ENCODE measurements at places on chromosomes 2 and 18.
A peak's percentile ranks its signal among the peaks of the same experiment; 100 is the strongest.

DNA sequence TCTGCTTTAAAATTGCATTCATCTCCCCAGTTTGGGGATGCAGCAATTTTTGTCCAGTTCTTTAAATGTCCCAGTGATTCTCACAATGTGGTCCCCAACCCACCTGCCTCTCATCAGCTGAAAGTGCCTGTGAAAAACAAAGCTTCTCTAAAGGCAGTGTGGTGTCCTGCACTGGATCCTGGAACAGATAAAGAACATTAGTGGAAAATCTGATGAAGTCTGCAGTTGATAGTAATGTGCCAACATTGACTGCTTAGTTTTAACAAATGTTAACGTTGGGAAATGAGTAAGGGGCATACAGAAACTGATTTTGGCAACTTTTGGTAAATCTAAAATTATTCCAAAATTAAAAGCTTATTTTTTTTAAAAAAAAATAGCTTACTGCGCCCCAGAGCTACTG lies 9.3 kb downstream of the FZD5 start:
- DNase-seq, result no peak

GRCh38 chr2:148860037-148860436 lies 15.0 kb upstream of the KIF5C start:
- no peak for DNase-seq

- no peak for DNase-seq
Observed at GRCh38 chr2:42853549-42854206, 61.3 kb upstream of the HAAO start.

GRCh38 chr2:17093712-17094111 lies 424.5 kb downstream of the RAD51AP2 start:
- no peak for DNase-seq

DNA sequence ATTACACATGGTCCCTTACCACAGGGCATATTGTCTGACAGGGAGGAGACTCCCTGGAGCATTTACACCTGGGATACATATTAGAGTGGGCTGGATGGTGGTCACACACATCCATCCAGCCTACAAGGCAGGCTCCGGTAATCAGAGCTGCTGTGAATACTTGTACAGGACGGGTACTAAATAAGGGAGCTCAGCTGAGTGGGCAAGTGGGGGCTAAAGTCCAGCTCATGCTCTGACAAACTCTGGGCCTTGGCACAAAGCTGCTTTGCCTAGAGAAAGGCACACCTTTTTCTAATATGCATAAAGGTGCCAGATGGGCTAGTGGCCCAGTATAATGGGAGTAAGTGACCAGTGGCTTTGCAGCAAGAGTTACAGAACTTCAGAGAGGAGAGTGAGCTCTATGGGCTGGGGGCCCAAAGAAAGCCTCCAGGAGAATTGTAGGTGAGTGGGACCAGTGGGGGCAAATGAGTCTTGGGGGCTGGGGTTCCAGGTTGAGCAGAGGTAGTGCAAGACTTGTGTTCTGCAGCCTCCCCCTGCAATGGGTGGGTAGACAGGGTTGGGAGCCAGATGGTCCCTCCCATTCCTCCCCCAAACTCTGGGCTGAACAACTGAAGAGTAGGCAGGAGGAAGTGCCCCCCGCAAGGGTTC lies 1.6 kb downstream of the TMEM198 start:
- DNase-seq, result no peak

GRCh38 chr18:1998121-1998520 lies 573.2 kb downstream of the METTL4 start:
- DNase-seq, result no peak

DNA sequence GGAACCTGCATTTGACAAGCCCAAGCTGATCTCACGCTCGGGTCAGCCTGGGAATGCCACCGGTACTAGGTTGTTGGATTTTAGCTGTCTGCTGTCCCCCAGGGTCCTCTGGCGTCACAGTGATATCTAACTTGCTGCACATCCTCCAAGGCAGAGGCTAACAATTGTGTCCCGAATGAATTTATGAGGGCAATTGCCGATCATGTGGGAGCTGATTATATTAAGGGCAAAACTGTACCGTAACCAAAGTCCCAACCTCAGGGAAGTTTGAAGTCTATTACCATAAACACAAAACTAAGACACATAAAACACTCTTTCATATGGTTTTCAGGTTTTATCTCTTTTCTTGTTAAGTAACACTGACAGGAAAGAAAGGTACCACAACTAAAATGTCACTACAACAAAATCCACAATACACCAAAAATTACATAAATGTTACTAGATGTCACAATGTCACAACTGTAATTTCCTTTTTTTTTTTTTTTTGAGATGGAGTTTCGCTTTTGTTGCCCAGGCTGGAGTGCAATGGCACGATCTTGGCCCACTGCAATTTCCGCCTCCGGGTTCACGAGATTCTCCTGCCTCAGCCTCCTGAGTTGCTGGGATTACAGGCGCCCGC lies 6.7 kb downstream of the UXS1 start:
- DNase-seq, result no peak

- no peak for DNase-seq
Observed at GRCh38 chr2:212033888-212034287, 504.7 kb downstream of the ERBB4 start.

- no peak for DNase-seq
Observed at GRCh38 chr2:171289316-171289715, 128.6 kb upstream of the TLK1 start.

- DNase-seq, result no peak
Observed at GRCh38 chr2:236687296-236687965, 117.8 kb downstream of the ACKR3 start.

GRCh38 chr2:43220760-43221123 lies 5.7 kb downstream of the ZFP36L2 start:
- DNase-seq, result no peak

DNA sequence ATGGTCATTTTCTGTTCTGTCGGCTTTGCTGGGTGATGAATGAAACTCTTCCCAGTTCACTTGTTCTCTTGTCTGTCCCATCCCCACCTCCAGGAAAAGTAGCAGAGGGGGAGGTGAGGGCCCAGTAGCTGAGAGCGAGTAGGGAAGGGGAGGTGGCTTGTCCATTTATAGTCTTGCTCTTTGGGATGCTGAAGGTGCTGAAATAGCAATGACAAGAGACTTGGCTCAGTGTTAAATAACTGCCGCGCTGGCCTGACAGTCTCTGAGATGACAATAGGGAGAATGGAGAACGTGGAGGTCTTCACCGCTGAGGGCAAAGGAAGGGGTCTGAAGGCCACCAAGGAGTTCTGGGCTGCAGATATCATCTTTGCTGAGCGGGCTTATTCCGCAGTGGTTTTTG lies at the start of gene SMYD1:
TSS of gene SMYD1 (plus strand) at position 228 of the 400 bp plus-strand sequence. CDS start at position 268, 40 bp downstream.
- DNase-seq, result no peak

DNA sequence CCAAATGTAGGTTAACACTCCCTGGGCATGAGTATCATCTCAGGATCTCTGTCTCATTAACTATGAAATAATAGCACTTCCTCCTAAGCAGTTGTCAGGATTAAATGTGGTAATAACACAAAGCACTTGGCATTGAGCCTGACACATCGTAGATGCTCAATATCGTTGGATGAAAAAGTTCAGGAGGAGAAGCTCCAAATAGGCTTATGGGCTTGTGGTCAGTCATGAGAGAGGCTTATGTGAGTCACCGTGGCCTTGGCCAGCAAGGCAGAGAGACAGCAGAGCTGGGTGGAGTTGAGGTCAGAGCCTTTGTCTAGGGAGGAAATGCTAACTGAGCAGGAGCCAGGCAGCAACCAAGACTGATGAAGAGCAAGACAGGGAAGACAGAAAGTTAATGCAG lies 68.3 kb upstream of the PPM1B start:
- no peak for DNase-seq

GRCh38 chr2:88545118-88545517 lies 82.1 kb downstream of the EIF2AK3 start:
- peak; percentile 45 for DNase-seq

- no peak for DNase-seq
Observed at GRCh38 chr2:7752291-7752690, 835.1 kb downstream of the RNF144A start.

DNA sequence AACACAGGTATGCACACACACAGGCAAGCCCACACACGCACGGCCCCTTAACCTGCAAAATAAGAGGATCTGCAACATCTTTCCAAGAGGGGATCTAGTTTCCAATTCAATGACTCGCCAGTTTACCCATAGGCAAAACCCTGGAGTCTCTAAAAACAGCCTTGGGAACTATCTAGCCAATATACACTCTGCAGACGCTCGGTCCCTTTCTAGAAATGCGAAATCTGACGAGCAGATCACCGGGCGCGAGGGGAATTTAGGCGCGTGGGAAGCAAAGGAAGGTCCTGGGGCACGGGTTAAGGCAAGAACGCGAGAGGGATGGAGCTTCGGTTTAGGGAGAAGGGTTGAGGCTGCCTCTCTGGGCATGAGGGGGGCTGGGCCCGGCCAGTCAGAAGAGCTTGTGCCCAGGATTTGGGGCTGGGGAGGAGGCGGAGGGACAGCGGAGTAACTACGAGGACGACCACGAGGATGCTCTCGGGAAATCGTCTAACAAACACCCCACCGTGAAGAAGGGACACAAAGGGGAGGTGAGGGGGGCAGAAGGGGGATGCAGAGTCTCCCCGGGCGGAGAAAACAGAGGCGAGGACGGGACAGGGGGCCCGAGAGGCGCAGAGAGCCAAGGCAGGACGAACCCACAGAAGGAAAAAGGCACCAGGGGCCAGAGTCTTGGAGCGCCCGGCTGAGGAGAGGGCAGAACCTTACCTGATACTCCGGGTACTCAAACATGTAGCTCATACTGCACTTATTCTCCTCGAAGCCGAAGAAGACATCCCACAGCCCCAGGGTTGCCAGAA lies 542 bp downstream of the PGAP1 start:
- peak; percentile 76 for DNase-seq

DNA sequence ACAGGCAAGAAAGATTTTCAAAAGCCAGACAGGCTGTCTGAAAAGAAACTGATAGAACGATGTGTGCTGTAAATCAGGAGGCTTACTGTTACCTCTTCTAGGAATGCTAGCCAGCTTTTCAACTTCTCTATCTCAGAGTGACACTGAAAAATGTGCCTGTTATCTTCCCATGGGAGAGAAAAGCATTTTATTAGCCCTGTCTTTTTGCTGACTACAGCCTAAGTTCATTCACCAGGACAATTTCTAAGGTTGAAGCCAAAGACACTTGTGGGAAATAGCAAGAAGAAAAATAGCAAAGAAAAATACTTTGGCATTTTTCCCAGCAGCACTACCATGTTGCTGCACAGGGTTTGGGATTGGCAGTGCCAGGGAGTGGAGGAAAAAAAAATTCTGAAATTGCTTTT lies 34.0 kb downstream of the ABCB11 start:
- no peak for DNase-seq

DNA sequence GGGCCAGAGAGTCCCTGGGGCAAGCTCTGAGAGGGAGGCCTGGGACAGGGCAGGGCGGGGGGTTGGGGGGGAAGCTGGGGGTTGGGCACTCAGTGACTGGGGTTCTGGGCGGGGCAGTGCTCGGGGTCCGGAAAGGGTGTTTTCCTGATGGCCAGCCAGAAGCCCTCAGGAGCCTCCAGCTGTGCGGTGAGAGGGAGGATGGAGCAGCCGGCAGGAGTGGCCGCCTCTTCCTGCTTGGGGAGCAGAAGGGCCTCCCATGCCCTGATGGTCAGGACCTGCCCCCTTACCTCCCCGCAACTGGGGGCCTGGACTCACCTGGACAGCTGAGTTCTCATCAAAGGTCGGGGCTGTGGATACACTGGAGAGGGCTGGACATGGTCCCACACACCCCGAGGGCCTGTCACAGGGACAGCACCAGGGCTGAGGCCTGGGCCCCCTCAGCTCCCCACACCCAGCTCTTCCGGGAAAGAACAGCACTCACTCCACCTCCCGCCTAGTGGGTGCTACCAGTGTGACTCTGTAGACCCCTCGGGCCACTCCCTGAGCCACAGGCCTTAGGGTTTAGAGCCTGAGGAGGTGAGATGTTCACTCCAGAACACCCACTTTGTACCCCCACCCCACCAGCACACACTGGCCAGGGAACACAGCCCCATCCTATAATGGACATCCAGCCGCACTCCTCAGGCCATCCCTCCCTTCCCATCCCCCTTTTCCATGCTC lies 6.7 kb downstream of the SFTPB start:
- no peak for DNase-seq

DNA sequence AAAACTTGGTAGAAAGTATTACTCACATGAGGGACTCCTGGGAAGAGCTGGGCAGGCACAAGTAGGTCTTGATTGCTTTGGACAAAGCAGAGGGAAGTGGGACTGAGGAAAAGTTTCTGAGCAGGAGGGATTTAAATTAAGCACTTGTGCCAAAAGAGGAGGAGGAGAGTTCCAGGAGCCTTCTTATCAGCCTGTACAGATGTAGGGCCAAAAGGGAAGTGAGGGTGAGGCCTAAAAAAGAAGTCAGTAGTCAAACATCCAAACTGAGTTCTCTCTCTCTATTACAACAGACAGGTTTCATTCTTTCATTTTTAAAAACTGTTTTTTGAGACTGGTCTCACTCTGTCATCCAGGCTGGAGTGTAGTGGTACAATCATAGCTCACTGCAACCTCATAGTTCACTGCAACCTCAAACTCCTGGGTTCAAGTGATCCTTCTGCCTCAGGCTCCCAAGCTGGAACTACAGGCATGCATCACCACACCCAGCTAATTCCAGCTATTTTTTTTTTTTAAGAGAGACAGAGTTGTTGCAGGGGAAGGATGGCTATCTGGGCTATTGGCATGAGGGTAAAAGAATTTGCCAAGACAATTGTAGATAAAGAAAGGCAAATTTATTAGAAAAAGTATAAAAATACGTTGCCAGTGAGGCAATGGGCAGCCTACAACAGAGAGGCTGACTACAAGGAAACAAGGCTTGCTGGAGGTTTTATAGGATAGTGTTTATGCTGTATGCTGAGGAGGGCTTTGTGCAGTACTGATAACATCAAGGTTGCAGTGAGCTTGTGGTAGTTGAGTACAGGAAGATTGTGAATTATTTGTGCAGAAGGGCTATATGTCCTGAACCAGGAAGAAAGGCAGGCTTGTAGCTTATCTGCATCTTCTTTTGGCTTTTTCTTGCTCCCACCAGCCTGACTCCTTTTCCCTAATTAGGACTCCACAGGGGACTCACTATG lies 29.0 kb downstream of the CFAP210 start:
- no peak for DNase-seq

DNA sequence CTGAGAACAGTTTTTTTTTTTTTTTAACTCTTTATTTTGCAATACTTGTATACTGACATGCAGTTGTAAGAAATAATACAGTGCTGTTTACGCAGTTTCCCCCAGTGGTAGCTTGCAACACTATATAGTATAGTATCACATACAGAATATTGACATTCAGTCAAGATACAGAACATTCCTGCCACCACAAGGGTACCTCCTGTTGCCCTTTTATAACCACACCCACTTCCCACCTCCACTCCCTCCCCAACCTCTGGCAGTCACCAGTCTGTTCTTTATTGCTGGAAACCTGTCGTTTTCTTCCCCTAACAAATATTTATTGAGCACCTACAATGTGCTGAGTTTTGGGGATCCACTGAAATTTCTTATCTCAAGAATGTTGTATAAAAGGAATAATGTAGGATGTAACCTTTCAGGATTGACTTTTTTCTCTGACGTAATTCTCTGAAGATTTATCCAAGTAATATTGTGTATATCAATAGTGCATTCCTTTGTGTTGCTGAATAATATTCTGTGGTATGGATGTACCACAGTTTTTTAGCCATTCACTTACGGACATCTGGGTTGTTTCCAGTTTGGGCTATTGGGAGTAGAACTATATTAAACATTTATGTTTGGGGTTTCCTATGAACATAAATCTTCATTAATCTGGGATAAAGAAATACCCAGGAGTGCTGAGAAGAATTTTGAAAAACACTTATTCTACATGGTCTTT lies 51.4 kb upstream of the EML6 start:
- no peak for DNase-seq
